ENCODE measurements at places on chromosomes 2 and 18.

DNA sequence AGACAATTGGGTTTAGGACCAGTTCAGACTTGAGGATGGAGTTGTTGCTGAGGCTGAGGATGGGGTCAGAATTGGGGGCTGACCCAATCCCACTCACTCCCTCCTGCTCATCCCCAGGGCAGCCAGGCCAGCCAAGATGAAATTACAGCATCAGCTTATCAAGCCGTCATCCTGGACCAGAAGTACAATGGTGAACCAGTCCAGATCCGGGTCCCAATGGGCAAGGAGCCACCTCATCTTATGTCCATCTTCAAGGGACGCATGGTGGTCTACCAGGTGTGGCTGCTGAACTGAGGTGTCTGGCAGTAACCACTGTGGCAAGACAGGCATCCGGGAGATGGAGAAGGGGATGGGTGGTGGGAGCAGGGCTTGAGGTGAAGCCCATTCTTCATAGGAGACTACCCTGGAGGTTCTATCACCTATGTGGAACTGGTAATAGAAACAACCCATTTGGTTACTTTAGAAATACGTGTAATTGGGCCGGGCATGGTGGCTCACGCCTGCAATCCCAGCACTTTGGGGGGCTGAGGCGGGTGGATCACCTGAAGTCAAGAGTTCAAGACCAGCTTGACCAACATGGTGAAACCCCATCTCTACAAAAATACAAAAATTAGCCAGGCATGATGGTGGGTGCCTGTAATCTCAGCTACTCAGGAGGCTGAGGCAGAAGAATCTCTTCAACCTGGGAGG, 13.9 kb downstream of the VIL1 start:
- DNase-seq: peak; percentile 31

GRCh38 chr2:120262761-120263428, 10.2 kb downstream of the RALB start:
- DNase-seq: peak; percentile 74

DNA sequence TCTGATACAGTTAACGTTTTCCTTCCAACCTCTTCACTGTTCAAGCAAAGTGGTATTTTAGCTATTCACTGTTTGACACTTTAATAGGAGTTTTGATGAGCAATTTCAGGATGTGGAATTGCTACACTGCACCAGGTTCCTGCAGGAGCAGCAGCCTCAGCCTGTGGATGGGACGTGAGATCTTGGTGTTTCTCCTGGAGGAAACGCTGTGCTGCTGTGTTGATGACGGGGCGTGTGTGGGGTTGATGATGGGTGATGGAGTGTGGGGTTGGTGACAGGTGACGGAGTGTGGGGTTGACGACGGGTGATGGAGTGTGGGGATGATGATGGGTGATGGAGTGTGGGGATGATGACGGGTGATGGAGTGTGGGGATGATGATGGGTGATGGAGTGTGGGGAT, 98.9 kb downstream of the RTP5 start:
- DNase-seq: no peak

DNA sequence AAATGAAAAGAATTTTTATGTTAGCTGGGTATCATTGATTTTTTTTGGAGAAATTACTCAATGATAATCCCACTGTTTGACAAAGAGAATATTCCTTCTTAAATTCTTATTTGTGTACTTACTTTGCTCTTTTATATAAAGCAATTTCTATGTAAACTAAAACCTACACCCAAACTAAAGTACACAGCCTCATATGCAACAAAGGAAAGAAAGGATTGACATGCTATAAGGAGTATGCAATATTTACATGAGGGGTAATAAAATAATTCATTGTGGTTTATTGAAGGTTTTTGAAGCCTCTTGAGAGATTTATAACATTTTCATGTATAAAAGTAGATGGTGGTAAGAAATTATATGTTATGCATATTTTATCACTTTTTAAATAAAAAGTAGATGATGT, 368.5 kb downstream of the CDH7 start:
- no peak for DNase-seq

- DNase-seq: no peak
These were observed 64.0 kb downstream of the PMS1 start for GRCh38 chr2:189848276-189848675.

- DNase-seq: no peak
These were observed 17.6 kb downstream of the INPP1 start for GRCh38 chr2:190360965-190361364.

- no peak for DNase-seq
These were observed 75.4 kb upstream of the UBE2E3 start for GRCh38 chr2:180905002-180905401.

GRCh38 chr18:31146809-31147208, 15.8 kb downstream of the DSC1 start:
- DNase-seq: no peak

GRCh38 chr18:54906331-54907185, 52.7 kb downstream of the CCDC68 start:
- no peak for DNase-seq

- no peak for DNase-seq
These were observed 43.1 kb downstream of the CYRIA start for GRCh38 chr2:16622399-16622968.

DNA sequence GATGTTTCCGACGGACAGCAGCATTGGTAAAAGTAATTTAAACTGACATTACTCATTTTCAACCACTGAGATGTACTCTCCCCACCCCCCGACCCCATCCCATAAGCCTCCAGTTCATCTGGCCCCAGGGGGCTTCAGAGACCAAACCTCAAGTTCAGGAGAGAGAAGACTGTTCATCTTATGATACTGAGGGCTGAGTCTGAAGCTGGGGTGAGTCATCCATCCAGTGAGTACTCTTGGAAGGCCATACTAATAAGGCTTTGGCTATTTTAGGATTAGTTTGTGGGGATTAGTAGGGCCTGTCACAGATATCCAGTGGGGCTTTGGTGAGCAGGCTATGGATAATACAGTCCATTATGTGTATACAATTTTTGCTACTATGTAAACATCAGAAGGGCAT, 125.3 kb upstream of the APCDD1 start:
- no peak for DNase-seq

GRCh38 chr2:1493431-1494126, 80.3 kb downstream of the TPO start:
- DNase-seq: no peak

DNA sequence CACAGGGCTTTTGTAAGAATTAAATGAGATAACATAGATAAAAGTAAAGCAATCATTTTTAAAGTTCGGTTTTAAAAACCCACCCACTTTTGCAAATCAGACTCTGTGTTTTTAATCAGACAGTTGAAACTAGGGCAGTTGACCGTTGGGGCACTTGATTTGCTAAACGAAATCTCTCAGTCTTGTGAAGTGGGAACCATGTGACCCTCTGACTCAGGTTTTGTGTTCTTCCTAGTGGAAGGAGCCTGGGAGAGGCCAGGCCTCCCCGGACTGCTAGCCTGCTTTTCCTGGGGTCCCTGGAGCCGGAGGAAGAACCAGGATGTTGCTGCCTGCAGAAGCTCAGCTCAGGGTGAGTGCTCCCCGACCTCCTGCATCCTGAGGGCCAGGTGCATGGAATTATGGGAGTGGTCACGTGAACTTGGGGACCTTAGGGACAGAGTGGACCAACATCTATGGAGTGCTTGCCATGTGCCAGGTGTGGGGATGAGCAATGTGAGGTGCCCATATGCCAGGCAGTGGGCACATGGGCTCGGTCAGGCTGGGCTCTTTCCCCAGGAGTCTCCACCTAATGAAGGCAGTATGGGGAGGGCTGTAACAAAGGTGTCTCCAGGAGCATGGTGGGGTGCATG, 3.9 kb downstream of the C2orf72 start:
- no peak for DNase-seq

GRCh38 chr18:23718731-23719130, 29.5 kb downstream of the LAMA3 start:
- no peak for DNase-seq

DNA sequence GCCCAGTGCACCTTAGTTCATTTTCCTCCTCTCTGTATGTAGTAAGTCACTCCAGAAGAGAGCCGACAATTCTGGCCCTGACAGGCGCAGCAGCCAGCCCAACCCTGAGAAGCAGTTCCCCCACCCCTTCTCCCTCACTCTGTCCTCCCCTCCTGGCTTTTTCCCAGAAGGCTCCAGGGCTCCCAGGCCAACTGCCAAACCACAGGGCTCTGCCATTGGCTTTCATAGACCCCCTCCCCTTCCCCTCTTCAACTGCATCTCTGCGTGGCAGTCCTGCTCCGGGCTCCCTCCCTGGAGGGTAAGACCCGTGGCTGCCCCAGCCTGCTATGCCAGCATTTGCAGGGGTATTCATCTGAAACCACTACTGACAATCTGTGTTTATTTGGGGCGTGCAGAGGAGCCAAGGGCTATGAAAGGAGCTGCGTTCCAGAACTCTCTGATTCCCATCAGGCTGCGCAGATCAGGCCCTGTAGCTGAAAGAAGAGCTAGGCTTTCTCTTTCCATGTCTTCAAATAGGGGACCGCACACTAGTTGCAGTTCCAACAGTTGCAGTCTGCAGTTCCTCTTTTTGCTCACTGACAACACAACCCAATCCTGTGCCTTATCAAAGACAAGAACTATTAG, 388.6 kb upstream of the TNP1 start:
- peak; percentile 64 for DNase-seq

- DNase-seq: no peak
These were observed 1.5 kb downstream of the IKZF2 start for GRCh38 chr2:213149949-213150314.

DNA sequence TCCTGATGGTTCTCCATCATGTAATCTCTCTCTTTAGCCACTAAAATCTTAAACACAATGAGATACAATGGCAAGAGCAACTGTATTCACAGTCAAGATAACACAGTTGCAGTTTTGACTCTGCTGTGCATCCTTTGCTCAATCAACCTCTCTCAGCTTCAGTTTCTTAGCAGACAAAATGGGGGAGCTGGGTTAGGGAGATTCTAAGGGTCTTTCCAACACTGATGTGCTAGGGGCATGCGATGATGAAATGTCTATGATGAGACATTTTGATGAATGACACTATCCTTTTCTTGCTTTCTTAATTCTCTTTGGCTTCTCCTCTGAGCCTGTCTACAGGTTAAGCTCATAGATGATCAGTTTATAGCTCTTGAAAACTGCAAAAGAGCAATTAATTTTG, 1.1 kb downstream of the SERPINB10 start:
- no peak for DNase-seq

DNA sequence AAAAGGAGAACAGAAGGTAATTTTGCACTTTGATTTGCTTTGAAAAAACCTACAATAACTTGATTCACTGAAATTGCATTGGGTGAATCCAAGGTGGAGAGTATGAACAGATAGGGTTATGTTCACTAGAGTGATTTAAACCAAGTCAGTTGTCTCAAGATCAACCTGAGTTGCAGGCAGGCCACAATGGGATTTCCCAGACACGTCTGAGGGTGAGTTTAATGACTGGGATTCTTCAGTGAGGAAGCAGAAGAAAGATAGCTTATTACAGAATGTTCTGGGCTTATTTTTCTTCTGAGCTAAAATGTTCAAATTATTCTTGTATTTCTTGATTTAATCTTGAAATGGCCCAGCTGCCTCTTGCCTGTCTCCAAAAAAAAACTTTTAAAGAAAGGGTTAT, 20.1 kb downstream of the COL4A4 start:
- DNase-seq: no peak

- DNase-seq: no peak
These were observed 26.5 kb upstream of the EML4 start for GRCh38 chr2:42142547-42143184.

DNA sequence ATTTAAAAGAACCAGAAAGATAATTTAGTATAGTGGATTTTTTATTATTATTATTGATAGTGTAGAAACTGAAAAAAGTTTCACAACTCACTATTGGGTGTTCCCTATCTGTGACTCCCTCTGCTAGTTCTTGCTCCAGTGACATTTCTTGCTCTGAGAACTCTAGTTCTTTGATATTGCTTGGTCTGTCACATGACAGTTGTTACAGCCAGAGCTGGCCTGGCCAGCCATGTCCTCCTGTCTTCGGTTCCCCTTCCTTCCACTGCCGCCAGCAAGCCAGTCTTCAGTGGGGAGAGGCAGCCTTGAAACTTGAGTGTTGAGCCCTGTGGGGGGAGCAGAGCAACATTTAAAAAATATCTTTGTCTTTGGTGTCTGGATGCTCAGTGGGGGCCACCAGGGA, 7.6 kb upstream of the THOC1 start:
- no peak for DNase-seq

DNA sequence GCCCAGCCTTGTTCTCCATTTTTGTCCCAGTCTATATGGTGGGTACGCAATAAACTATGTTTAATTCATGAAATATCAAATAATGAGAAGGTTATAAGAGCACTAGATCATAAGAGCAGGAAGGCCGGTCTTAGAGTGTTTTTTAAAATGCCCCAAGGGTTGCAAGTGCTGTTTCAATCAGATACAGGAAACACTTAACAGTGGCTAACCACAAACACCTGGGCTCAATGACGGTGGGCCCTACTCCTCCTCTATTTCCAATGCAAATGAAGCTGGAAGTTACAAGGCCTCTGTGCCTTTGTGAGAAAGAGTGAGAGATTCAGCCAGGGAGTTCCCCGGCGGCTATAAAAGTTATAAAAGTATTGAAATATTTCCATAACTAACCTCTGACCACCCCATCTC, 18.9 kb upstream of the WDR33 start:
- DNase-seq: peak; percentile 65

- DNase-seq: no peak
These were observed 325.2 kb downstream of the KCNJ3 start for GRCh38 chr2:155023674-155024073.

GRCh38 chr2:73582364-73582763, 59.9 kb downstream of the NAT8 start:
- DNase-seq: no peak

GRCh38 chr2:97662895-97663625, 784 bp downstream of the ACTR1B start:
- peak; percentile 95 for DNase-seq

DNA sequence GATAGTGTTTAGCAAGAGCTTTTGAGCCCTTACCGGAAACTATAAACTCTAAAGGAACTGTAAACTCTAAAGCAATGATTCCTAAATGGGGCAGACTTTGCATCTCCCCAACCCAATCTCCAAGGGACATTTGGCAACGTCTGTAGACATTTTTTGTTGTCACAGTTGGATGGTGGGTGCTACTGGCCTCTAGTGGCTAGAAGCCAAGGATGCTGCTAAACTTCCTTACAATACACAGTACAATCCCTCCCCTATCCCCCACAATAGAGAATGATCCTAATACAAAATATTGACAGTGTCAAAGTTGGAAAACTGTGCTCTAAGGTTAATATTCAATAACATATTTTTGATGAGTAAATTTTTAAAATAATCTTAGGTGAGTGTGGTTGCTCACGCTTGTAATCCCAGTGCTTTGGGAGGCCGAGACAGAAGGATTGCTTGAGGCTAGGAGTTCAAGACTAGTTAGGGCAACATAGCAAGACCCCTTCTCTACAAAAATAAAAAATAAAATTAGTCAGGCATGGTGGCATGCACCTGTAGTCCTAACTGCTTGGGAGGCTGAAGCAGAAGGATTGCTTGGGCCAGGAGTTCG, 66.7 kb downstream of the PTPN4 start:
- DNase-seq: peak; percentile 64

- DNase-seq: no peak
These were observed 3.5 kb upstream of the HAAO start for GRCh38 chr2:42795841-42796301.

DNA sequence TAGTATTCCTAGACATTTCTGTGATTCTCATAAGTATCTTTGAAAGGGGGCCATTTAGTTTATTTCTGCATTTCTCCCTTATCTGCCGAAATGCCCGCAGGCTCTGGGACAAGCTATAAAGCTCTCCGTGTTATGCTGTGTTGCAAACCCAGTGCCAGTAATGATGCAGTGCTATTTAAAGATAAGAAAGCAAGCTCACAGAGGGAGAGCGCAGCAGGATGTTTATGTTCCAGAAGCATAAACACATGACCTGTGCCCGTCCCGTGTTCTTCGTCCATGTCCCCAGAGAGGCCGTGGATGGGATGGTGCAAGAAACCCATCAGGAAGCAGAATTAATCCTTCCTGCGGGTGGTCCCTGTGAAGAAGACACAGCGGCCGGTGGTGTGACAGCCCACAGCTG, 99.4 kb downstream of the NEDD4L start:
- DNase-seq: no peak
